ENCODE measurements at places on chromosomes 4 and X. TPM values are rescaled to one million over a fixed set of nuclear protein-coding genes. Genes with fewer than 3 reads are reported as not detected.

ATP5ME gene
- total RNA-seq = 209 TPM

NXF2 gene
- not detected for total RNA-seq

NDP gene
- 5.1 TPM for total RNA-seq

GAGE12F gene
- not detected for total RNA-seq

CYTL1 gene
- 2.2 TPM for total RNA-seq

FDCSP gene
- total RNA-seq = 0.82 TPM

HSD17B11 gene
- total RNA-seq = 52.2 TPM

PDE5A gene
- total RNA-seq = 70.8 TPM

AFM gene
- 10.0 TPM for total RNA-seq

SPANXN4 gene
- total RNA-seq = not detected

SGMS2 gene
- total RNA-seq = 30.0 TPM

DKK2 gene
- 6.1 TPM for total RNA-seq

CNOT6L gene
- total RNA-seq = 39.4 TPM

DKC1 gene
- 20.8 TPM for total RNA-seq

STS gene
- 5.2 TPM for total RNA-seq
